Activated T-cell treated with anti-CD3 and anti-CD28 coated beads, Interleukin-2, amount 50 U/mL, for 72 hours (primary cell): ENCODE measurements at places on chromosomes 1 and 21. TPM values are rescaled to one million over a fixed set of nuclear protein-coding genes. Genes with fewer than 3 reads are reported as not detected.

Gene PROK1
- total RNA-seq: 0.17 TPM

Gene FCRL3
- total RNA-seq: 3.9 TPM

Gene FCRL5
- not detected for total RNA-seq

Gene C4BPA
- total RNA-seq: not detected

Gene PPIAL4G
- 0.14 TPM for total RNA-seq

Gene IFI44L
- 21.4 TPM for total RNA-seq

Gene EVI5
- 30.8 TPM for total RNA-seq

Gene COL8A2
- total RNA-seq: 0.07 TPM

Gene CCDC27
- not detected for total RNA-seq

Gene LAD1
- not detected for total RNA-seq

GRCh38 chr1:185790194-185790735, 56.1 kb downstream of the HMCN1 start:
- no peak overlapping the region for H3K27ac ChIP-seq
- H3K36me3 ChIP-seq: no peaks in the 10 kb centered on the region
- no peak overlapping the region for H3K4me3 ChIP-seq
- no peaks in the 10 kb centered on the region for H3K27me3 ChIP-seq

- H3K27ac ChIP-seq: no peak overlapping the region
- DNase-seq: no peak
- H3K27me3 ChIP-seq: peaks cover 16% of the 10 kb centered on the region
- no peak overlapping the region for H3K4me3 ChIP-seq
- peaks cover 11% of the 10 kb centered on the region for H3K4me1 ChIP-seq
- peaks cover 2% of the 10 kb centered on the region for H3K36me3 ChIP-seq
Measured at GRCh38 chr1:231424950-231425805, 3.1 kb upstream of the EGLN1 start.

- peaks cover 53% of the 10 kb centered on the region for H3K27me3 ChIP-seq
- H3K4me3 ChIP-seq: peak within 1 kb of the TSS; percentile 89
- H3K27ac ChIP-seq: no peak within 1 kb of the TSS
- peak; percentile 5 for DNase-seq
- H3K4me1 ChIP-seq: peaks cover 17% of the 10 kb centered on the region
Measured at GRCh38 chr1:66533804-66534740, at the start of gene SGIP1. TSS of gene SGIP1 (plus strand) at chr1:66534153. CDS start at chr1:66534359, 206 bp downstream.

GRCh38 chr21:42759594-42759927, 106.1 kb downstream of the PDE9A start:
- no peak for DNase-seq
- H3K27me3 ChIP-seq: no peaks in the 10 kb centered on the region
- H3K4me1 ChIP-seq: no peaks in the 10 kb centered on the region
- H3K36me3 ChIP-seq: no peaks in the 10 kb centered on the region
- no peak overlapping the region for H3K4me3 ChIP-seq

GRCh38 chr1:114218361-114219171, 64.9 kb upstream of the SYT6 start:
- H3K4me1 ChIP-seq: no peaks in the 10 kb centered on the region
- no peak overlapping the region for H3K4me3 ChIP-seq
- DNase-seq: no peak

GRCh38 chr1:165276314-165276713, 80.2 kb downstream of the LMX1A start:
- no peak for DNase-seq
- H3K4me3 ChIP-seq: no peak overlapping the region
- peaks cover 12% of the 10 kb centered on the region for H3K27me3 ChIP-seq

GRCh38 chr1:212949771-212950170, 570 bp upstream of the VASH2 start:
- peaks cover 10% of the 10 kb centered on the region for H3K4me1 ChIP-seq
- no peak for DNase-seq
- H3K27me3 ChIP-seq: peaks cover 52% of the 10 kb centered on the region
- H3K4me3 ChIP-seq: peak overlapping the region; percentile 85
- no peaks in the 10 kb centered on the region for H3K36me3 ChIP-seq
- no peak overlapping the region for H3K27ac ChIP-seq

DNA sequence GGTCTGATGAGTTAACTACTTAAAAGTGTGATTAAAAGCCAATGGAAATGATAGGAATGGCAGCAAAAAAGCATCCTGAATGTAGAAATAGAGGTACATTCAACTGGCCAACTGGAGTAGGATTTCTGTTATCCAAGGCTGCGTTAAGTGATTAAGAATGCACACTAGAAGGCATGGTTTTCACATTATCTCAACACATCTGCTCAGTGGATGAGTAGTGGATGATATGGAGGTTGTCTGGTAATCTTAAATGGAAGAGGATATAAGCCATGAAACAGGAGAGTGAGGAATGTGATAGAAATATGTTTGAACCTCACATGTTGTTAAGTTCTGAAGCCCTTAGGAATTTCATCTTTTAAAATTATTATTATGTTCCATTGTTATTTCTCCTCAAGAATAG, 839.9 kb downstream of the USP25 start:
- H3K27ac ChIP-seq: no peak overlapping the region
- no peak overlapping the region for H3K4me3 ChIP-seq
- no peaks in the 10 kb centered on the region for H3K36me3 ChIP-seq
- no peak for DNase-seq

GRCh38 chr1:75469586-75470173, 141.2 kb downstream of the SLC44A5 start:
- H3K4me3 ChIP-seq: no peak overlapping the region
- no peak overlapping the region for H3K27ac ChIP-seq
- no peaks in the 10 kb centered on the region for H3K4me1 ChIP-seq

GRCh38 chr1:40894455-40894854, 32.3 kb upstream of the CITED4 start:
- H3K4me3 ChIP-seq: no peak overlapping the region
- no peak for DNase-seq
- no peak overlapping the region for H3K27ac ChIP-seq
- peaks cover 10% of the 10 kb centered on the region for H3K4me1 ChIP-seq
- peaks cover 7% of the 10 kb centered on the region for H3K27me3 ChIP-seq

DNA sequence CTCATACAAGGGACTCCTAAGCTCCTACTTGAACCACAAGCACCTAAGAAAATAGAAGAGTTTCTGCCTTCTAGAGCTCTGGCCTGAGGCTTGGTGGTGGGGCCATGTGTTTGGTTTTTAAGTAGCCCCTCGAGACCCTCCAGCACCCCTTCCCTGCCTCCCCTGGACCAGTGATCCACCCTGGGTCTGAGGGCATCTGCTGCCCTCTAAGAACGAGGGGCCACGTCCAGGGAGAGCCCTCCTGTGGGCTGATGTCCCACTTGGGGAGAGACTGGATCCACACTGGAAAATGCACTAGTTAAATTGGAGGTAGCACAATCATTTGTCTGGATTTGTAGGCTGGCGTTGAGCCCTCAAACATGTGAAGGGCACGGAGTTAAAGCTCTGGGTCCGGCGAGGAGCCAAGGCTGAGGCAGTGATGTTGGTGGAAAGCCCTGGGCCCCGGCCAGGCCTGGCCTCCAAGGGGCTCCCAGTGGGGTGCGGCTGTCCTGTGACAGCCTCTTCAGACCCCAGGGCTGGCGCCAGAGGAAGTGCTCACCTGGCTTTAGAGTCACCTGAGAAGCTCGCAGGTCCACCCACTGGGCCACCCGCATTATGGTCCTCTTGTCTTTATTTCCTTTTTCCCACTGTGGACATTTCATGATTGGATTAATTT, 65.2 kb downstream of the SLC37A1 start:
- H3K27me3 ChIP-seq: no peaks in the 10 kb centered on the region
- DNase-seq: no peak
- no peak overlapping the region for H3K27ac ChIP-seq
- no peaks in the 10 kb centered on the region for H3K4me1 ChIP-seq
- no peak overlapping the region for H3K4me3 ChIP-seq
- H3K36me3 ChIP-seq: peaks cover 17% of the 10 kb centered on the region

GRCh38 chr21:34204481-34205439, 131.4 kb downstream of the MRPS6 start:
- no peaks in the 10 kb centered on the region for H3K36me3 ChIP-seq
- peaks cover 41% of the 10 kb centered on the region for H3K4me1 ChIP-seq
- no peak overlapping the region for H3K27ac ChIP-seq
- DNase-seq: no peak

- no peak for DNase-seq
- H3K27ac ChIP-seq: no peak overlapping the region
- no peaks in the 10 kb centered on the region for H3K4me1 ChIP-seq
- no peak overlapping the region for H3K4me3 ChIP-seq
Measured at GRCh38 chr1:18342744-18343143, 138.0 kb upstream of the KLHDC7A start.

- H3K4me3 ChIP-seq: no peak overlapping the region
- H3K36me3 ChIP-seq: no peaks in the 10 kb centered on the region
- no peak for DNase-seq
- no peak overlapping the region for H3K27ac ChIP-seq
Measured at GRCh38 chr1:22747021-22747734, 36.5 kb downstream of the EPHB2 start.

- H3K4me1 ChIP-seq: no peaks in the 10 kb centered on the region
- H3K36me3 ChIP-seq: no peaks in the 10 kb centered on the region
- DNase-seq: no peak
- H3K27me3 ChIP-seq: peaks cover 36% of the 10 kb centered on the region
- no peak overlapping the region for H3K27ac ChIP-seq
Measured at GRCh38 chr1:18118078-18118477, 10.5 kb downstream of the IGSF21 start.

DNA sequence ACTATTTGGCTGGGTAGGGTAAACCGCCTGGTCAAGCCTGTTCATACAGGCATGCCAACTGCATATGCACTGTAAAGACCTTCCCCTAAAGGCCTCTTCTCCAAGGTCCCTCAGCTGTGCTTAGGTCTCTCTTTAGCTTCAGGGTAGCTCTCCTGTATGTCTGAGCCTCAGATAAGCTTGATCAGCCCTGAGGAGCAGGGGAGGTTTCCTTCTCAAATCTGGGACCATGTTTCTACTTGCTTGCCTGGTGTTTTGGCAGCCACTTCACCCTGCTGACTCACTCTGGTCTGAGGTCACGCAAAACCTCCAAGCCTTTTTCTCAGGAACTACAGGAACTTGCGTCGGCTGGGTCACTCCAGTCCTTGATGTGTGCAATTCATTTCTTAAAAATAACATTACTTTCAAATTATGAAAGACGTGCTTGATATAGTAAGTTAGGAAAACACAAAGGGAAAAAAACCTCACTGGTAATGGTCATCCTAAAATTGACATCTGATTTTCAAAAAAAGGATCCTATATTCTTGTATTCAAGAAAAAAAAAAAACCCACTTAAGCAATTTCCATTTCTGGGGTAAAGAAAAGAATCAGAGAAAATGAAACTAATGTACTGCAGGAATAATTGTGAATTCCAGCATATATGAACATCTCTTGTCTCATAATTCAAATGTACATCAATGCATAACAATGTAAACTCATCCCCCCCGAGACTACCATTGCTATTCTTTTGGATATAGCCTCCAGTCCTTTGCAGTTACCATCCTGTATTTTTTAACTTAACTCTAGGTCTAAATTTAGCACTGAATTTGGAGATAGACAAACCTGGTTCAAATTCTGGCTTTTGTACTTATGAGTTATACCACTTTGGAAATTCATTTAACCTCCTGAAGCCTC, 24.8 kb upstream of the RNF19B start:
- H3K27me3 ChIP-seq: no peaks in the 10 kb centered on the region
- H3K4me3 ChIP-seq: peak overlapping the region; percentile 77
- H3K27ac ChIP-seq: peak overlapping the region; percentile 95
- peak; percentile 75 for DNase-seq

DNA sequence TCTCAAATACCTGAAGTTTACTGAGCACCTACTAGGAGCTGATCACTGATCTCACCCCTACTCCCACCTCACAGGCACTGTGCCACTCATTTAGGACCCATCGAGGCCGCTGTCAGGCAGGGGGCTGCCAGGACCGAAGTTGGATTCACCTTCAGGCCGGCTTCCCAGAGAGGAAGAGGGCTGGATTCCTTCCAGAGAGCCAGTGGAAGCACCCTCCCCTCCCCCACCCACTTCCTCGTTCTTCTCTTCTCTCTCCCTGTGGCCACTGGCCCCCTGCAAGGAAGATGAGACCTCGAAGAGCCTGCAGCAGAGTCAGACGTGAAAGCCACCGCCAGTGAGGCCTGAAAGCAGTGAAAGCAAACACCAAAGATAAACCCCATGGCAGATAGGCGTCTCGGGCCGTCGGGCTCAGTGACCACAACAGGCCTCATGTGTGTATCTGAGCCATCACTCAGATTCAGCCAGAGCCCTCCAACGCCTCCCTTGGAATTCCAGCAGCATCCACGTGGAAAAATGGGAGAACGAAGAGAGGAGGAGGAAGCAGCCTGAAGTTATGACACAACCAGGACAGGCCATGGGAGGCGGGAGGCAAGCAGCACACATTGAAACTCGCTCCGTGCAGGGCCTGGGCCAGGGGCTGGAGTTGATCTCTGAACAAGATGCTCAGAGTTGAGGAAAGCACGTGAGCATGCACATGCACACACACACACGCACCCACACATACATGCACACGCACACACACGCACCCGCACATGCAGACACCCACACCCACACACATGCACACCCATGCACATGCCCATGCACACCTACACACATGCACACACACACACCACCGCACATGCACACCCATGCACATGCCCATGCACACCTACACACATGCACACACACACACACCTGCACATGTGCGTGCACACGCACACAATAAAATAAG, 6.2 kb upstream of the AGTRAP start:
- H3K27ac ChIP-seq: no peak overlapping the region
- H3K36me3 ChIP-seq: no peaks in the 10 kb centered on the region
- H3K27me3 ChIP-seq: no peaks in the 10 kb centered on the region

GRCh38 chr1:156069490-156070455, 8.8 kb downstream of the RAB25 start:
- H3K36me3 ChIP-seq: no peaks in the 10 kb centered on the region
- H3K27ac ChIP-seq: no peak overlapping the region
- peaks cover 16% of the 10 kb centered on the region for H3K4me1 ChIP-seq
- H3K27me3 ChIP-seq: no peaks in the 10 kb centered on the region

DNA sequence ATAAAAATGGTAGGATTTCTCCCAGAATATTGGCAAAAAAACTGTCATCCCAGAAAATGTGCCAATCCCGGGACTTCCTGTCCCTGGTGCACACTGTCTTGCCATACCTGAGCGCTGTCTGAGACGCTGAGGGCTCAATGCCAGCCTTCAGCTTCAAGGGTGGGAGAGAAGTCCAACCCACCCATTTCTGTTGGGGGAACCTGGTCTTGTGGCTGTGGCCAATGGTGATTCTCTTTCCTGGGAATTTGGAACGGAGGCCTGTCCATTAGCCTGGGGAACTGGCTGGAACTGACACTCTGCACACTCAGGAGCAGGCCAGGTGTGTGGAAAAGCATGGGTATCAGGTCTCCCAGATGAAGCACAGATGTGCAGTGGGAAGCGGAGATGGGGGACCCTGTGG, 6.7 kb downstream of the MTHFR start:
- DNase-seq: no peak
- no peak overlapping the region for H3K27ac ChIP-seq
- peaks cover 26% of the 10 kb centered on the region for H3K4me1 ChIP-seq

DNA sequence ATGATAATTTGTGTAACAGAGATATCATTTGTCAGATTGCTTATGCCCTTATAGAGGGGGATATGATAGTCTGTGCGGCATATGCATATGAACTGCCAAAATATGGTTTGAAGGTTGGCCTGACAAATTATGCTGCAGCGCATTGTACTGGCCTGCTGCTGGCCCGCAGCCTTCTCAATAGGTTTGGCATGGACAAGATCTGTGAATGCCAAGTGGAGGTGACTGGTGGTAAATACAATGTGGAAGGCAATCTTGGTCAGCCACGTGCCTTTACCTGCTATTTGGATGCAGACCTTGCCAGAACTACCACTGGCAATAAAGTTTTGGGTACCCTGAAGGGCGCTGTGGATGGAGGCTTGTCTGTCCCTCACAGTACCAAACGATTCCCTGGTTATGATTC, 82.4 kb downstream of the ZMYM4 start:
- H3K4me3 ChIP-seq: no peak overlapping the region
- H3K27ac ChIP-seq: no peak overlapping the region
- no peaks in the 10 kb centered on the region for H3K27me3 ChIP-seq
- H3K4me1 ChIP-seq: peaks cover 3% of the 10 kb centered on the region
- no peak for DNase-seq

- no peaks in the 10 kb centered on the region for H3K36me3 ChIP-seq
- no peak overlapping the region for H3K27ac ChIP-seq
- H3K27me3 ChIP-seq: peaks cover 75% of the 10 kb centered on the region
Measured at GRCh38 chr1:202643397-202644218, 66.6 kb downstream of the SYT2 start.
